WTC11 (cell line): ENCODE measurements at places on chromosomes 6 and 20.

GRCh38 chr6:43636308-43636659 lies 644 bp downstream of the MAD2L1BP start:
- DNase-seq = no peak

DNA sequence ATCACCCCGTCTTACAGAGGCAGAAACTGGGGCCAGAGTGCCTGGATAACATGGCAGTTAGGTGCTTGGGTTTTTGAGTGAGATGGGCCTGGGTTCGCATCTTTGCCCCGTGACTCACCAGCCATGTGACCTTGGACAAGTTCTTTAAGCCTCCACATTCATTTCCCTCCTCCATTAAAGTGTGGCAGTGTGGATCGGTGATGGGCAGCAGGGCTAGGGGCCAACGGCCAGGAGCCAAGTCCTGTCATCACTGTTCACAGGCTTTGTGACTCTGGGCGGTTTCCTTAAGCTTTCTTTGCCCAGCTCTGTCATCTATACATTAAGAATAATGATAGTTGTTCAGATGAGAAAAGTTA lies 85.5 kb upstream of the PMEPA1 start:
- no peak for DNase-seq

DNA sequence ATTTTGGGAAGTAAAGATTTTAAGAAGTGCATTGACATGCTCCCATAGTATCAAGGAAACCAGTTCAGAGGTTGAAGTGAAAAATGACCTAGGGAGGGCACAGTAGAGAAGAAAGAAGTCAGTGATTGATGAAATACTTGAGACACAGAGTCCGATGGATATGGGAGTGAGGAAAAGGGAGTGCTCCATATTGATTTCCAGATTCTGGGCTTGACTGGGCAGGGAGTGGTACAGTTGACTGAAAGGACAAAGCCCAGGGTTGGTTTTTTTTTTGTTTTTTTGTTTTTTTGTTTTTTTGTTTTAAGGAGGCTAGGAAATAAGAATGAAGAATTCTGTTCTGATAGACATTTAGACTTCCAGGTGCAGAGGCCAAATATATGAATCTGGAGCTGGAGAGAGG lies 86.7 kb upstream of the RIN2 start:
- no peak for DNase-seq

DNA sequence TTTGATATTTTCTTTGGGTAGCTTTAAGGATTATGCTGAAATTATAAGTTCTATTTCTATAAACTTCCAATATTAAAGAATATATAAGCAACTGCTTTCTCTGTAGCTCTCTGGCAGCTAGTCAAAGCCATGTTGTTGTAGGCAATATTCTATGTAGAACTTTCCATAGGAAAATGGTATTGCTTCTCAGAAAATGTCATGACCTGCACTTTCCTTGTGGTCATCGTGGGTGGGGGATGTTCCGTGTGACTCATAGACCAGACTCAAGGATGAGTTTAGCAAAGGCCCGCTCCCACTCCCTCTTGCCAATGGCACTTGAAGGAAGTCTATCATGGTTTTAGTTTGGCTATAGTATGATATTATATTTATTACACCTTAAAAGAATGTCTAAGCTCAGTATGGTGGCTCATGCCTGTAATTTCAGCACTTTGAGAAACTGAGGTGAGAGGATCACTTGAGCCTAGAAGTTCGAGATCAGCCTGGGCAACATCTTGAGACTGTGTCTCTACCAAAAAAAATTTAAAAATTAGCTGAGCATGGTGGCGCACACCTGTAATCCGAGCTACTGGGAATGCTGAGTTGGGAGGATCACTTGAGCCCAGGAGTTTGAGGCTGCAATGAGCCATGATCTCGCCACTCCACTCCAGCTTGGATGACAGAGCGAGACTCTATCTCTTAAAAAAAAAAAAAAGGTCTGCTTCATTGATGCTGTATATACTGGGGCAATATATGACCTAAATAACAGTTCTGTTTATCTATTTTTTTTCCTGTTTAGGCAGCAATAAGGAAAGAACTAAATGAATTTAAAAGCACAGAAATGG lies 36.6 kb upstream of the LTV1 start:
- DNase-seq = no peak

- no peak for DNase-seq
Measured at GRCh38 chr20:46255440-46256104, 52.7 kb downstream of the CDH22 start.
